Esophagus squamous epithelium (tissue), 5 donors: ENCODE measurements at places on chromosomes 16 and 17. TPM values are rescaled to one million over a fixed set of nuclear protein-coding genes. Genes with fewer than 3 reads are reported as not detected.

Gene PRCD
- total RNA-seq: not detected

GRCh38 chr17:9549215-9549614, 26.4 kb downstream of the STX8 start:
- no peak overlapping the region for H3K27ac ChIP-seq
- no peak overlapping the region for H3K4me3 ChIP-seq
- no peak for DNase-seq
- no peaks in the 10 kb centered on the region for H3K4me1 ChIP-seq

- DNase-seq: no peak
- H3K4me1 ChIP-seq: peaks cover 7% of the 10 kb centered on the region
- H3K27ac ChIP-seq: peak overlapping the region; percentile 74
- no peaks in the 10 kb centered on the region for H3K27me3 ChIP-seq
Measured at GRCh38 chr17:57096472-57097202, 11.6 kb downstream of the AKAP1 start.

Gene NGFR
- total RNA-seq: 1.6 TPM

Gene CMTM2
- not detected for total RNA-seq

Gene ASPHD1
- total RNA-seq: not detected

DNA sequence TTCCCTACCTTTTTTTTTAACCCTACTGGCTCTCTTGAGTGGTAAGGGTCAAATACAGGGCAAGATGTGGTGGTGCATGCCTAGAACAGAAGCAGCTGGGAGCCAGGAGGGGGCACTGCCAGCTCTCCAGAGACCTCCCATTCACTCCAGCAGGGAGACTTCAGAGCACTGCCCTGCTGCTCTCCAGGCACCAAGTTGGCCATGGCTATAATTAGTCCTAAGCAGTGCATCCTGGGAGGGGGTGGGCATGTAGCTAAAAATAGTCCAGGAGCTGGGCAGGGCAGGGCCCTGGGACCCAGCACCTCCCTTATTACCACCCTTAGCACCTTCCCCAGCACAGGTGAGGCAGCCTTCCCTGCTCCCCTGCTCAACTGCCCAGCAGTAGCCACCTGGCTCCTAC, 3.5 kb downstream of the CORO6 start:
- H3K27ac ChIP-seq: no peak overlapping the region
- no peaks in the 10 kb centered on the region for H3K36me3 ChIP-seq
- peaks cover 43% of the 10 kb centered on the region for H3K27me3 ChIP-seq

GRCh38 chr17:82964851-82965341, 114.5 kb upstream of the METRNL start:
- no peak overlapping the region for H3K27ac ChIP-seq
- no peaks in the 10 kb centered on the region for H3K4me1 ChIP-seq
- no peaks in the 10 kb centered on the region for H3K27me3 ChIP-seq
- H3K36me3 ChIP-seq: no peaks in the 10 kb centered on the region
- no peak for DNase-seq

DNA sequence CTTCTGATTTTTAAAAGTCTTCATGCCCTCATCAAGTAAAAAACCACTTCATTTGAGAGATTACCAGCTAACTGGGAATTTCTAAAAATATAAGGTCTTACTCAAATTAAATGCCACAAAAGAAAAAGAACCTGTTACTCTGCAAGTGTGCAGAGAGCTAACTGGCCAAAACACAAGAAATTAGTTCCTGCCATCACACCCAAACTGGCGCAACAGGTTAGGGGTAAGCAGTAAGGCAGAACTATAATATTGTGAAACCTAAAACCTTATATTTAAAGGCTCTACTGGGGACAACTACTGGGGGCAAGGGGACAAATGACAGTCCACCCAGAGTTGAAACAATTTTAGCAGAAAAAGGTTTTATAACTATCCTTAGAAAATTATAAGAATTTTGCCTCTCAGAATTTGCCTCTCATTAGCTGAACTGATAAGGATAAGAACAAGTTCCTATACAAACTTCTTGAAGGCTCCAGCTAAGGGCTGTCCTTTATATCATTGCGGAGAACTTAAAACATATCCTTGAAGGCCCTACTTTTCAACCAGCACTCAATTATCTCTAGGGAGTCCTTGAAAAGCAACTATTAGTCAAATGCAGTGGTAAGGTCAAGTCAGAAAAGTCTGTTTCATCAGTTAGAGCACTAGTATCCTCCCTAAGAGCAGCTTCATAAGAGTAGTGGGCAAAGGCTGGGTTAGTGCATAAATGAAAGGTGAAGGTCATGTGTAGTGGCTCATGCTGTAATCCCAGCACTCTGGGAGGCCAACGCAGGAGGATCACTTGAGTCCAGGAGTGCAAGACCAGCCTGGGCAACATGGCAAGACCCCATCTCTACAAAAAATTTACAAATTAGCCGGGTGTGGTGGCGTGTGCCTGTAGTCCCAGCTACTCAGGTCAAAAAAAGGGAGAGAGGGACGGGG, 31.5 kb downstream of the SMURF2 start:
- H3K36me3 ChIP-seq: no peaks in the 10 kb centered on the region
- no peak for DNase-seq
- no peak overlapping the region for H3K27ac ChIP-seq
- no peaks in the 10 kb centered on the region for H3K27me3 ChIP-seq
- peaks cover 62% of the 10 kb centered on the region for H3K4me1 ChIP-seq

DNA sequence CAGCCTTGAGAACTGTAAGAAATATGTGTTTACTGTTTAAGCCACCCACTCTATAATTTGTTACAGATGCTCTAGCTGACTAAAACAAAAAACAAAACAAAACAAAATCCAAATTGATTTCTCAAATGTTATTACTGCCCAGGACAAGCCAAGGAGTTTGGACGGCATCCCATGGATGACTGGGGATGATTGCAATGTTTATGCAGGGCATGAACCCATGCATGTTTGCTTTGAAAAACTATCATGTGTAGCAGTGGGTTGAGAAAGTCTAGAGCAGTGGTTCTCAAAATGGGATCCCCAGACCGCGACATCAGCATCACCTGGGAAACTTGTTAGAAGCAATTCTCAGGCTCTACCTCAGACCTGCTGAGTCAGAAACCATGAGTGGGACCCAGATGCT, 223.2 kb upstream of the PSMD7 start:
- H3K27me3 ChIP-seq: no peaks in the 10 kb centered on the region
- no peak overlapping the region for H3K27ac ChIP-seq
- no peaks in the 10 kb centered on the region for H3K36me3 ChIP-seq
- no peak overlapping the region for H3K4me3 ChIP-seq
- DNase-seq: no peak

DNA sequence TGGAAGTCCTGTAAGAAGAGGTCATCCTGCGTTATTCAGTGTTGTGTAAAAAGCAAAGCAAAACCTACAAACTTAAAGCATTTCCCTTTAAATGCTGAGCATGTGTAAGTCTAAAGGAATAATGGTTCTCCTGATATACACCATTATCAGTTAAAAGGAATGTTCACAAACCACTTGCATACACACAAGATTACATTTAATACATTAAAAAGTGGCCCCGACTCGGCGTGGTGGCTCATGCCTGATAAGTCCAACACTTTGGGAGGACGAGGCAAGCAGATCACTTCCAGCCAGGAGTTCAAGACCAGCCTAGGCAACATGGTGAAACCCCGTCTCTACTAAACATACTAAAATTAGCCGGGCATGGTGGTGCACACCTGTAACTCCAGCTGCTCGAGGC, 30.5 kb downstream of the CPPED1 start:
- H3K36me3 ChIP-seq: no peaks in the 10 kb centered on the region
- H3K4me1 ChIP-seq: no peaks in the 10 kb centered on the region
- H3K27me3 ChIP-seq: no peaks in the 10 kb centered on the region

Gene KRT20
- not detected for total RNA-seq
